ENCODE measurements at places on chromosomes 11 and 22.
A peak's percentile ranks its signal among the peaks of the same experiment; 100 is the strongest.

DNA sequence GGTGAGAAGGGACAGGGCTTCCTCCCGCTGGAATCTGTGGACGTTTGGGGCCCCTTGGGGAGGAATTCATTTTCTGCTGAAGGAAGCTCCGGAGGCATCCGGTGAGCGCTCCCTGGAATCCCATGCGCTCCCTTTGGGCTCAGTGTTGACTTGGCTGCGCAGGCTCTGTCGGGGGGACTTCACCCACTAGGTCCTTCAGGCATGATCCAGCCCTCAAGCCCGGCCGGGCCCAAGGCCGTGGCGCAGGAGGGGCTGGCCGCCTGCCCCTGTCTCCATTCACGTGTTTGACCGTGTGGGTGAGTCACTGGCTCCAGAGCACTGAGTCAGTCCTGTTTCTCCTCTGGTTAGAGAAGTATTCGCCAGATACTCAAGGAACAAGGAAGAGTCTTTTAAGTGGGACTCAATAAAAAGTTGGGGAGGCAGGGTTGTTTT lies 1.4 kb downstream of the CTTN start:
- peak; percentile 88 for DNase-seq

- no peak for DNase-seq
Observed at GRCh38 chr11:66220566-66220935, 47.9 kb upstream of the RAB1B start.

- DNase-seq = no peak
Observed at GRCh38 chr11:104917271-104918112, 19.2 kb upstream of the CASP12 start.

DNA sequence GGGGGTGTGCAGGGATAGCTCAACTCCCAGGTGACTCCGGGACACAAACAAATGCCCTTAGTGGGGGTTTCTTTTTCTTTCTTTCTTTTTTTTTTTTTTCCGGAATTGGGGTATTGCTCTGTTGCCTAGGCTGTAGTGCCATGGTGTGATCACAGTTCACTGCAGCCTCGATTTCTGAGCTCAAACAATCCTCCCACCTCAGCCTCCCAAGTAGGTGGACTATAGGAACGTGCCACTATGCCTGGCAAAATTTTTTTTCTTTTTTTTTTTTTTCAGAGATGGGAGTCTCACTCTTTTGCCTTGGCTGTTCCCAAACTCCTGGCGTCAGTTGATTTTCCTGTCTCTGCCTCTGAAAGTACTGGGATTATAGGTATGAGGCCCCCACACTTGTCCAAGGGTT lies 13.8 kb upstream of the ZNF280A start:
- DNase-seq = no peak

DNA sequence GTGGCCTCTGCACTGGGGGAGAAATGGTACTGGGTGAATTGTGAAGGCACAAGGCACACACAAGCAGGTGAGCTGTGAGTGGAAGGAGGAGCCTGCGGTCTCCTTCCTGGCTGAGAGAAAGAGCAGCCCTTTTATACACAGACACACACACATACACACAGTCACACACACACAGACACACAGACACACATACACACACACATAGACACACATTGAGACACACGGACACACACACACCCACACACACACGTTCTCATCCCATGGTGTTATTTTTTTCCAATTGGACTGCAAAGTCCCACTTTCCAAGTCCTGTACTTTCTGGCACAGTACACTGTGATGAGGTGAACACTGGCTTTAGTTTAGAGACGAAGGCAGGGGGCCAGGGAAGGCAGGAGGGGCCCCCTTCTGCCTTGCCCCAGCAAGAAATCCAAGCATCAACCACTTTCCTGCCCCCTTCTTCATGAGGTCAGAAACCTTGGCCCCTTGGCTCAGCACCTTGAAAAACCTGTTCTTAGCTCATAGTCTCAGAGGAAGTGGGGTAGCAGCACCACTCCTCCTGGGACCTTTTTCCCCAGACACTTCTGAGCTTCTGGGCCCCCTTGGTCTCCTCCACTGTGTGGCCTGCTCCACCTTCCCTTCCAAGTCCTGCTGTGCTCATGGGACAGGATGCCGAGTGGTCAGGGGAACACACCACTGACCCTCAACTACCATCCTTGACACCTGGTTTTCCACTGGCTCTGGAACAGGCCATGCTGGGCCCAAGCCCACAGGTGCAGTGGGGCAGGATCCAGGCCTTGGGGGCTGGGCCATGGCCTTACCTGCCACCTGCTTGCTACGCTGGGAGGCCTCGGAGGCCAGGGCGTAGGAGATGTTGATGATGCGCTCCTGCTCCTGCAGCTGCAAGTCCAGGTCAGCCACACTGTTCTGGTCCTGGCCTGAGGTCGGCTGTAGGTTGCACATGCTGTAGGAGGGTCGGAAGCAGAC lies 43.8 kb downstream of the C11orf58 start:
- DNase-seq = peak; percentile 43

GRCh38 chr11:21295508-21295907 lies 626.1 kb downstream of the NELL1 start:
- peak; percentile 1 for DNase-seq
